ENCODE measurements at places on chromosomes 12 and 14. TPM values are rescaled to one million over a fixed set of nuclear protein-coding genes. Genes with fewer than 3 reads are reported as not detected.

KRT3 gene
- 0.06 TPM for total RNA-seq

POP5 gene
- total RNA-seq, result 48.7 TPM

P2RX2 gene
- total RNA-seq, result not detected

TMEM229B gene
- 0.20 TPM for total RNA-seq

CAND1 gene
- 61.0 TPM for total RNA-seq

PTPRO gene
- total RNA-seq, result 0.05 TPM

TOMM20L gene
- not detected for total RNA-seq

GATC gene
- total RNA-seq, result 22.7 TPM

GAPDH gene
- 6,774 TPM for total RNA-seq

OTX2 gene
- not detected for total RNA-seq

CPNE6 gene
- not detected for total RNA-seq

CMKLR1 gene
- total RNA-seq, result 0.06 TPM

SMCO2 gene
- total RNA-seq, result not detected

CD163 gene
- 0.06 TPM for total RNA-seq

C12orf54 gene
- total RNA-seq, result not detected

PPM1H gene
- 6.2 TPM for total RNA-seq

ARHGAP5 gene
- 38.9 TPM for total RNA-seq

B3GNT4 gene
- total RNA-seq, result 0.60 TPM

TAS2R13 gene
- not detected for total RNA-seq

KITLG gene
- total RNA-seq, result 15.0 TPM

PLCZ1 gene
- total RNA-seq, result not detected

CRADD gene
- 10.1 TPM for total RNA-seq

CLEC1A gene
- total RNA-seq, result not detected

PLA2G1B gene
- total RNA-seq, result not detected

HELB gene
- total RNA-seq, result 0.80 TPM

SPIC gene
- total RNA-seq, result not detected

NOP9 gene
- 16.4 TPM for total RNA-seq

RNASE7 gene
- not detected for total RNA-seq

KLRD1 gene
- total RNA-seq, result not detected

RFX4 gene
- total RNA-seq, result 0.08 TPM

CCDC197 gene
- total RNA-seq, result not detected

STXBP6 gene
- 2.7 TPM for total RNA-seq

HRK gene
- total RNA-seq, result 1.8 TPM

CFAP251 gene
- 1.1 TPM for total RNA-seq

ASPG gene
- total RNA-seq, result 0.15 TPM

EML5 gene
- total RNA-seq, result 0.32 TPM

PIWIL1 gene
- 0.05 TPM for total RNA-seq

ACACB gene
- 15.9 TPM for total RNA-seq

ARHGAP9 gene
- total RNA-seq, result 0.60 TPM

CDKL1 gene
- 7.5 TPM for total RNA-seq

KCNC2 gene
- total RNA-seq, result not detected

VDR gene
- 3.5 TPM for total RNA-seq
